ENCODE measurements at places on chromosomes 3 and 15. TPM values are rescaled to one million over a fixed set of nuclear protein-coding genes. Genes with fewer than 3 reads are reported as not detected.

GRCh38 chr15:25433118-25433865 lies 5.5 kb downstream of the UBE3A start:
- peaks cover 5% of the 10 kb centered on the region for H3K4me1 ChIP-seq
- H3K36me3 ChIP-seq = peaks cover 27% of the 10 kb centered on the region
- no peaks in the 10 kb centered on the region for H3K27me3 ChIP-seq
- H3K4me3 ChIP-seq = no peak overlapping the region

DNA sequence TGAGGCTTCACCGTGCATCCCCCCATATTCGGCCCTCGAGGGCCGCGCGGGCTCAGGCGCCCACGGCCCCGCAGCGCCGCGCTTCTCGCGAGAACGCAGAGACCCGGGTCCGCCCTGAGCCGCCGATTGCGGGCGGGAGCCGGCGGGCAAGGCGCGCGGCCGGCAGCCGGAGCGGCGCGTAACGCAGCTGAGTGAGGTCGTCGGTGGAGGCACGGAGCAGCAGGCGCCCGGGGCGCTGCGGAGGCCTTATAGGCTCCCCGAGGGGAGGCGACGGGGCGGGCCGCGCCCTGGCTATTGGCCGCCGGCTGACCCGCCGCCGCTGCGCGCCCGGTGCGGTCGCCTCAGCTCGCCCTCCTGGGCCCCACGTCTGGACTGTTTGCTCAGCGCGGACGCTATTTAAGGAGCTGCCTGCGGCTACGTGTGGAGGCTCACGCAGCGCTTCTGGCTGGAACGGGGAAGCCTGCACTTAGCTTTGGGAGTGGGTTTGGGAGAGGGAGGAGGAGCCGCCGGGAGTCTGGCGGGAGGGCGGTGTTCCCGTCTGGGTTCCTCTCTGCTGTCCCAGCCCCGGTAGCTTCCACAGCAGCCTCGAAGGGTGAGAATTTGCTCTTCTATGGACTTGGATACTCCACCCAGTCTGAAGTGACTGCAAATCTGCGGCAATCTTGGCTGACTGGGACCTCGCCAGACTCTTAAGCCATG lies at the start of gene PLOD2:
Gene PLOD2, minus strand, starts transcription at position 221 of the 699 bp plus-strand sequence. Its CDS starts 195 bp downstream, at position 26.
- DNase-seq = peak; percentile 82
- H3K4me1 ChIP-seq = peaks cover 74% of the 10 kb centered on the region
- H3K27ac ChIP-seq = peak within 1 kb of the TSS; percentile 83
- no peaks in the 10 kb centered on the region for H3K27me3 ChIP-seq

The FAM3D gene
- not detected for total RNA-seq

The EPHA3 gene
- not detected for total RNA-seq

The WDR76 gene
- total RNA-seq = 77.0 TPM
